ENCODE measurements at places on chromosomes 6 and 20.

- no peak for DNase-seq
Observed at GRCh38 chr6:154367839-154368695, 11.5 kb upstream of the IPCEF1 start.

GRCh38 chr6:14038467-14039437, 78.8 kb upstream of the CD83 start:
- no peak for DNase-seq

DNA sequence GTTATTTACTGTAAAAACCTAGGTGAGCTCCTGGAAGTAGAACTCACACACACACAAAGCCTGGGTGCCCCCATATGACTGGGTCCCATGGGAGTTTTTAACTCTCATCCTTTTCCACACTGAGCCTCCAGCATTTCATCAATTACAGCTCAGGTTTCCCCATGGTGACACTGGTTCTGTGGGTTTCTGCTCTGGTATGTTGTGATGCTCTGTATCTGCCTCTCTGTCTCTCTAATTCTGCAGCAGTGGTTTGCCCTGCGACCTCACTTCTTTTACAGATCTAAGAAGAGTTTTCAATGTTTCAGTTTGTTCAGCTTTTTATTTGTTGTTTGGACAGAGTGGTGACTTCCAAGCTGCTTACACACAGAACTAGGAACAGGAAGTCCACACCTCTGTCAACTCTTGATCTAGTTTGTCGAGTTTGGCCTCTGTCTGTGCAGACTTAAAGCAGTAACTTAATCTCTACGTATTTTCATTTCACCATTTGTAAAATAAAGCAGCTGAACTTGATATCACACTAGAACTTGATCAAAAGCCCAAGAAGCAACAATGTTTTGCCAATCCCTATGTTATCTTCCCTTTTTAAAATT, 554.3 kb downstream of the EPHA7 start:
- no peak for DNase-seq

GRCh38 chr6:108653949-108654348, 93.2 kb downstream of the FOXO3 start:
- no peak for DNase-seq
